ENCODE measurements at places on chromosomes 12 and 14.

GRCh38 chr12:48980953-48981756 lies 3.0 kb downstream of the WNT1 start:
- no peak for DNase-seq

DNA sequence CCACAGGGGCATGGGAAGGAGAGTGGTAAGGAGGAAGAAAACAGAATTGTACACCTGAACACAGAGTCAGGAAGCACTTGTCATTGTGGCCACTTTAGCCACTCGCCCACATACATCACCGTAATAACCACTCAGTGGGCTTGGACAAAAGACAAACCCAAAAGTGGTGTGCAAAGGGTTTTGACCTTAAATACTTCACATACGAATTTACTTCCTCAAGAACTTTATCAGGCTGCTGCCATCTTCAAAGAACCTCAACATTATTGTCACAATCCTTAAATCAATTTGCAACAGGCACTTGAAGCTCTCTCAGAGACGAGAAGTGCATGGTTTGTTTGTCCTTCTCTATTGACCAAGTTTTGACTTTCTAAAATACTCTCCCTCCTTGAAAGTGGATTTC lies 187.3 kb upstream of the EGLN3 start:
- DNase-seq: no peak

- DNase-seq: no peak
Measured at GRCh38 chr12:76407710-76408109, 59.5 kb upstream of the BBS10 start.

DNA sequence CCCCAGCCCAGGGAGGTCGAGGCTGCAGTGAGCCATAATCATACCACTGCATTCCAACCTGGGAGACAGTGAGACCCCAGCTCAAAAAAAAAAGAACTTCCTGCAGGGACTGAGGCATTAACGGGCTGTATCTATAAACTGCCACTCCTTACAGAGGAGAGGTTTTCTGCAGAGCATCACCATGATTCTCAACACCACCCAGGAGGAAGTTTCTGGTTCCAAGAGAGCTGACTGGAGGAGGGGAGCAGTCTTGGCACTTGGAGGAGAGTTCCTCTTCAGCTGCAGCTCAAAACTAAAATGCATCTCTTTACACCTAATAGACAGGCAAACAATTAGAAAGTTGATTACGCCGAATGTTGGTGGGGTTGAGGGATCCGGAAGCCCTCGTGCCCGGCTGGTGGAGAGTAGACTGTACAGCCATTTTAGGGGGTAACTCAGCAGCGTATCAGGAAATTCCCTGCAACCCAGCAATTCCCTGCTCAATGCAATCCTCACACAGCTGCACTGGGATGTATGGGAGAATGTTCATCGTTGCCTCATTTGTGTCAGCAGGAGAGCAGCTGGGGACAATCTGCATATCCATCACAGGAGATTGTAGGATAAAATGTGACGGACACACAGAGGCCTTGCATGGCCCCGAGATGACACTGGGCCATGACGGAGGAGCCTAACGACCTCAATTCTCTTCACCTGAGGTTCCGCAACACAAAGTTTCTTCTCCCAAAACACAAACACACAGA lies 36.6 kb downstream of the ACTN1 start:
- no peak for DNase-seq

DNA sequence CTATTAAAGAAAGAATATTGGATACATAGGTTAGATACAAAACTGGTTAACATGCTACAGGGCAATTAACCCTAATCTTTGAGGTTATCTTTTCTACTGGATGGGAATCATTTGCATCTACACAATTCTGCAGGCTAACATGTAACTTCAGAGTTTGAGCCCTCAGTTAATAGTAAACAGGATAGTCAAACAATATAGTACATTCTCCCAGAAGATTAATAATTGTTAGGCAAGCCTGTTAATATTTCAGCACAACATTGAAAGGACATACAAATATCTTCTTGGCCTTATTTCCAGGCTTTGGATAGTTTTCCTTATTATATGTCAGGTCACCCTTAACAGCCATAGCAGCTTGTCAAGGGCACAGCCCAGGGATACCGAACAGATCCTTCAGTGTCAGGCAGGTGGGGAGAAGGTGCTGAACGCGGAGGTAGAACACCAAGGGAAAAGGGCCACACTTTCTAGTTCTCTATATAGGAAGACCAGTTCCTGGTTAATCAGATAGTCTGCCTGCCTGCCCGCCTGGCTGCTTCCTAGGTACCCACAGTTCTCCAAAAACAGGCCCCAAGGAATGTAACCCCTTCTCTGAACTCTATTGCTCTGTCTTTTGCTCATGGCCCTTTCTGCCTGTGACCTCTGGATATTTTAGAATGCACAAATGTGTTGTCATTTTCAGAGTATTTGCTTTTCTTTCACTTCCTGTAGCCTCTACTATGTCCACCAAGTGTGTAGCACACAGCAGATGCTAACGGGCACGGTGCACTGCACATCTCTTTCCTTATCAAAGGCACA lies 256.0 kb downstream of the PCNX1 start:
- no peak for DNase-seq

- DNase-seq: no peak
Measured at GRCh38 chr12:21659383-21659782, 1.7 kb upstream of the LDHB start.

DNA sequence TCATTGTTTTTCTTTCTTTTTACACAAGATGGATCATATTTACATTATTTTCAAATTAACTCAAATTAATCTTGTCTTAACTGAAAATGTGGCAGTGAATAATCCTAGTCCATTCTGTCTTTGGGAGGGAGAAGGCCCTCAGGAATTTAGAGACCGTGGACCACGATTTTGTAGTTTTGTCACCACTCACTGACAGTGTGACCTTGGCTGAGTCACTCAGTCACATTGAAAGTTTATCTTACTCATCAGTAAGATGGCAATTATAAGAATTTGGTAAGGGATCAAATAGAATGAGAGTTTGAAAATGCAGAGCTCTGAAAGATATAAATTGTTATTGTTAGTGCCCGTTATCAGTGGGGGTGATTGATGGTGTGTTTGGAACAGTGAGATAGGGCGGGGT lies 16.4 kb downstream of the FOXJ2 start:
- no peak for DNase-seq

DNA sequence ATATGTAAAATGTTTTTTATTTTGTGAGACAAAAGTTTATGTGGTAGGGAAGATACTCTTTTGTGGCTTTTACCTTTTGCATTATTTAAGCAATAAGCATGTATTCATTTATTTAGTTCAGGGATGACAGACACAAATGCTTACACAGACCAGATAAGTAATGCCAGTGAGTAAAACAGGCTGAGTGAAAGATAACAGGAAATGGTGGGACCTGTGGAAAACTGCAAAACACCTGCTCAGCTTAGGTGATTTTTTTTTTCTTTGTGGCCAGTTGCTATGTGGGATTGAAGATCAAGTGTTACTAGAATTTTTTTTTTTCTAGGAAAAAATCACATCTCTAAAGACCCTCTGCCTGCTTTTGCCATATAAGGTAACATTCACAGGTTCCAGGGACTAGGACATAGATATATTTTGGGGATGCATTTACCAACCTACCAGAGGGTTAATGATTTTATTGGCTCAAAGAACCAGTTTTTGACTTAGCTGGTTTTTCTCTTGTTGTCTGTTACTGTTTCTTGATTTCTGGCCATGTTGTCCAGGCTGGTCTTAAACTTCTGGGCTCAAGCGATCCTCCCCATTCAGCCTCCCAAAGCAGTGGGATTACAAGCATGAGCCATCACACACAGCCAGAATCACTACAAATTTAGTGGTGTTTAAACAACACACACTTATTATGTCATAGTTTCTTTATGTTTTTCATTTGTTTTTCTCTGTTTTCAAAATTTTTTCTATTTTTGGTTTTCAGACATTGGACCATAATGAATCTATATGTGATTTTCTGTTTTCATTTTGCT lies 9.8 kb downstream of the PSMA6 start:
- DNase-seq: no peak

GRCh38 chr12:123346946-123347345 lies 17.7 kb downstream of the SBNO1 start:
- DNase-seq: no peak
